NCI-H2081 (cell line): ENCODE measurements at places on chromosomes 4 and X.

DNA sequence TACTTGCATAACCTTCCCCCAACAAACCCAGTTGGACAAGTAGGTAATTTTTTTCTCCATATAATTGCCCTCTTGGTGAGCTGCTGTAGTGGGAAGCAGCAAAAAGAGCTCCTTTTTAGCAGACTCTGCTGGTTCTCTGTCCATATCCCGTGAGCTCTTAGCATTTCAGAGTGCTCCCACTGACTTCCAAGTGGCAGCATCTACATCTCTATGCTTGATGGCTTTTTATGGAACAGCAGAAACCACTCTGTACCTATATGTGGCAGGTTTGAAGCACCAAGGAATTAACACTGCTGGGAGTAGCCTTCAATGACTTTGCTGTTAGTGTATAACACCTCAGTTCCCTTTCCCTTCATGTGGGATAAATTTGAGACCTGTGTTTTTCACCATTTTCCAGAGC, 168.4 kb upstream of the NHS start:
- DNase-seq, result no peak

- DNase-seq, result no peak
Measured at GRCh38 chr4:22556495-22556894, 40.6 kb upstream of the ADGRA3 start.

GRCh38 chr4:68718447-68719074, 48.1 kb upstream of the UGT2B15 start:
- DNase-seq, result no peak

DNA sequence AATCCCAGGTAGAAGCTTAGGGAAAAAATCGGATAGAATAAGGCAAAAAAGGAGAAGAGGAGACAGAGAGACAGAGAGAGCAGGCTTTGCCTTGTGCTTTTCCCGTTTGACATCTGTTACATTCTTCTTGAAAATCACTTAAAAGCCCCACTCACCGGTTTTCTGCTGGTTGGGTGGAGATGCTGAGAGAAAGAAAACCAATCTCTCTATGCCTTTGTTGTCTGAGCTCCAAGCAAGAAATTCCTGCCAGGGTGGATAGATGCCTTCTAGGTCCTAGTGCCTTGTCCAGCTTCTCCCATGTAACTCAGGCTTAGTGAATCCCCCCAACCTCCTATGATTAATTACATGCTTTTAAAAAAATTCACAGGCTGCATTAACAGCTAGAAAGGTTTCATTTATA, at the start of gene DCX:
DCX (minus strand) TSS at position 210 of the 400 bp plus-strand sequence. CDS start 1,794 bp downstream, outside the sequence.
- DNase-seq, result peak; percentile 56

GRCh38 chrX:46545111-46546005, at the start of gene ZNF674:
TSS of gene ZNF674 (minus strand) at chrX:46545421. CDS start at chrX:46542087, 3,334 bp downstream.
- DNase-seq, result peak; percentile 93

DNA sequence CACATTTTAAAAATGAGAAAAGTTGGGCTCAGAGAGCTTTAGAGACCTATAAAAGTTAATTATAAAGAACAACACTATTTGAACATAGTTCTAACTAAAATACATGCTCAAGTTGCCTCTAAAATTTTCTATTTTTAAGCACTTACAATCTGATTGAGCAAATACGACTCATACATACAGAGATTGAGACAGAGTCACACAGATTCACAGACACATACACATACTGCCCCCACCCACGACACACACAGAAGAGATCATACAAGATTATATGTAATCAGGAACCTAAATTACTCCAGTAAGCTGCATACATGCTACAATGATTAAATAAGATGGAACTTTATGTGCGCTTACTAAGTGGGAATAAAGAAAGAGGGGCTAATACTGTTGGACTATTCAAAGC, 2.7 kb upstream of the ASB5 start:
- no peak for DNase-seq

GRCh38 chr4:176793060-176793605, 411 bp upstream of the VEGFC start:
- DNase-seq, result no peak

DNA sequence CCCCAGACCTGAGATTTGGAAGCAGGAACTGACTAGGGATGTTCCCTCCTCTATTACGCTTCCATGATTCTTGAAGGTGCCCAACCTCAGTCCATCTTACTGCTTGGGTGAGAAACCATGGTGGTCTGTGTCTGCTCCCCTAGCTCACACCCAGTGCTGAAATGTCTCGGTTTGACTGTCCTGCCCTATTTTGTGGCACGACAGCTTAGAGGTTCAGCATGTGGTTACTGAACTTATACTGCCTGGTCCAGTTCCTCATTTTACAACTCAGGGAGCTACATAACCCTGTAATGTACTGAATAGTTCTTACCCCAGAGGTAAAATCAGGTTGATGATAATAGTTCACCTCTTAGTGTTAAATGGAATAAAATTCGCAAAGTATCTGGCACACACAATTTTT, 203.1 kb downstream of the RBM46 start:
- no peak for DNase-seq

- DNase-seq, result no peak
Measured at GRCh38 chr4:147340111-147340510, 140.8 kb upstream of the EDNRA start.

- no peak for DNase-seq
Measured at GRCh38 chr4:171981185-171981584, 168.0 kb downstream of the GALNTL6 start.

DNA sequence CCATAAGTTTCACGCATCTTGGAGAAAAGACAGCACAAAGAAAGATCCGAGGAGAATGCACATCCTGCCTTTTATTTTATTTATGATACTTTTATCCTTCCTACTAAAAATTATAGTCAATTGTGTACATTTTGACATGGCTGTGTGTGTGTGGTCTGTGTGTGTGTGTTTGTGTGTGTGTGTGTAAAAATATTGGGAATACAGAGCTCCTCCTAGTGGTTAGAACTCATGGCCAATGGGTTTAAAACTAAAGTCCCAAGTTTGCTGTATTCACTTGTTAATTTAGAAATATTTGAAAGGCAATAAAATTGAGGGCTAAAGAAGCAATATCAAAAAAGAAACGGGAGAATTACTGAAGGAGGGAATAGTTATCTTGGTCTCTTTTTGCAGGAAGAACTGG, 47.5 kb downstream of the NKX6-1 start:
- no peak for DNase-seq

GRCh38 chr4:163915896-163916295, 421.4 kb downstream of the TMA16 start:
- DNase-seq, result no peak

- DNase-seq, result no peak
Measured at GRCh38 chrX:16855363-16856075, 14.6 kb downstream of the RBBP7 start.

DNA sequence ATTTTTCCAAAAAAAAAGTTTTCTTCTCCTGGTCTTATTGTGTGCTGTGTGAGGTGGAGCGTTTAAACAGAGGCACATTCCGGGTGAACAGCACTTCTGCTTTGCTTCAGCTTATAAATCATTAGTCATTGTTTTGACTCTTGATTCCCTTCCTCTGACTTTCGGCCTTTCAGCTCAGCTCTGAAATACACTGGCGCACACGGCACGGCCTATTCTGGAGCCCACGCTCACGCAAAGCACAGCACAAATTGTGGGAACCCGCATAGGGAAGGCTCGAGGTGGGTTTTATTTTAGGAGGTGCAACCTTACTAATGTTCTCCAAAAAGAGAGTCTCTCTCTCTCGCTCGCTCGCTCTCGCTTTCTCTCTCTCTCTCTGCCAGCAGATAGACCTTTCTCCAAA, 4.0 kb downstream of the POU3F4 start:
- no peak for DNase-seq

DNA sequence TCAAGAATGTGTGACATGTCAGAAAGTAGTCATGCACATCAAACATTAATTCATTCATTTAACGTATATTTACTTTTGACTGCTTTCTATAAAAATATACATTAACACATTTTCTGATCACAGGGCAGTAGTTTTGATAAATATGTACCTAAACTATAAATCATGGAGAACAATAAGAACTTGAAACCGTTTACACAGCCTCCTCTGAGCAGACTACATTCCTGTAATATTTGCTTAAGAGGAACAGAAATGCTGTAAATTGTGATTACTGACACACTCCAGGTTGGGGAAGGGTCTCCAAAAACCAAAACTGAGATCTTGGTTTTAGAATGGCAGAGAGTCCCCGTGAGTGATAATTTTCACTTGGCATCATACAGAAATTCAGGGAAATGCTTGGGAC, 120.7 kb upstream of the PPARGC1A start:
- no peak for DNase-seq

GRCh38 chrX:40062525-40063155, 35.1 kb downstream of the BCOR start:
- no peak for DNase-seq

DNA sequence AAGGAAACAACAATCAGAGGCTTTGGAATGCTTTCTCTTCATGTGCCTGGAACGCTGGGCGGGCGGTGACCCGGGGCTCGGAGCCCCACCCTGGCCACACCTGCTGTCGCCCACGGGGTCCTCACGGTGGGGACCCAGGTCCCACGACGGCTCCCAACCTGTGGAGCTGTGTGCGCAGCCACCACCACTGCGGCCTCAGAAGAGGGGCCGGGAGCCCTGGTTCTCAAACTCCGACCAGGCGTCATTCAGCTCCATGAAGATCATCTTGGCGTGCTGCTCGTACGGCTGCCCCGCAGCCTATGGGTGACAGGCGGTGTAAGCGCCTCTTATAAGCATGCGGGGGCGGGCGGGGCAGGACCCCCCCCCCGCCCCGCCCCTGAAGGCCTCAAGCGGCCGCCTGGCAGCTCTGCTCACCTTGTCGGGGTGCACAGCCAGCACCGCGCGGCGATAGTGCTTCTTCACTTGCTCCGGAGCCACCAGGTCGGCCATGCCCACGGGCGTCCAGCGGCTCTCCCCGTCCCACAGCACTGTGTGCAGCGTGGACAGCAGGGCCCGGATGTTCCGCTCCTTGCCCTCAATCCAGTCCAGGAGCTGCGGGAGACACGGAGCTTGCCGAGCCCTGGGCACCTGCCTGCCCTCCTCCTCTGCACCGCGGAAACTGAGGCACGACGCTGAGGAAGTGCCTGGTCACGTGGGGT, 23.7 kb upstream of the CPLX1 start:
- DNase-seq, result no peak

DNA sequence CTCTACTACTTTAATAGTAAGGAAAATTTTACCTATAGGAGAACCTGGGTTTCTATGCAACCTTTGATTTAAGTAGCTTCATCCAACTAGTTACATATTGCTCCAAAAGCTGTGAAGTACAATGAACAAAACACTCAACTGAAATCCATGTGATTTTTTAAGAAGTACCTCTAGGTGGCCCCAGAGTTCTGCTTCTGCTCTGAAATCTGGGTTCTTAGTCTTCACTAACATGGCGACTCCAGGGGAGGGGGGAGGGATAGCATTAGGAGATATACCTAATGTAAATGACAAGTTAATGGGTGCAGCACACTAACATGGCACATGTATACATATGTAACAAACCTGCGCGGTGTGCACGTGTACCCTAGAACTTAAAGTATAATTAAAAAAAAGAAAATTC, 73.4 kb upstream of the MAGEB2 start:
- DNase-seq, result peak; percentile 63

GRCh38 chrX:103153661-103154060, 60.7 kb upstream of the NXF3 start:
- no peak for DNase-seq

DNA sequence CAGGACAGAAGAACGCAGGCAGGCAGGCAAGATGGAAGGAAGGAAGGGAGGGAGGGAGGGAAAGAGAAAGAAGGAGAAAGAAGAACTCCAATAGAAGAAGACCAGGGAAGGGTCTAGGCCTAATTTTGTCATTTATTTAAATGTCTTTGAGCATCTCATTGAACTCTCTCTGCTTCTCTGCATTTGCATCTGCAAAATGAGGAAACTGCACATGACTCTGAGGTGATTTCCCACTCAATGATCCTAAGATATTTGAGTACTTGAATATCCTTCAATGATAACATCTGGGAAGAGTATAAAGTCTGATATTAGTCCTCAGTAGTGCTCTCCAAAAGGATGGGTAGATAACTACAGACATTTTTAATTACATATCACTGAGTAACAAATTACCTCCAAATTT, 33.1 kb upstream of the RBPJ start:
- no peak for DNase-seq

DNA sequence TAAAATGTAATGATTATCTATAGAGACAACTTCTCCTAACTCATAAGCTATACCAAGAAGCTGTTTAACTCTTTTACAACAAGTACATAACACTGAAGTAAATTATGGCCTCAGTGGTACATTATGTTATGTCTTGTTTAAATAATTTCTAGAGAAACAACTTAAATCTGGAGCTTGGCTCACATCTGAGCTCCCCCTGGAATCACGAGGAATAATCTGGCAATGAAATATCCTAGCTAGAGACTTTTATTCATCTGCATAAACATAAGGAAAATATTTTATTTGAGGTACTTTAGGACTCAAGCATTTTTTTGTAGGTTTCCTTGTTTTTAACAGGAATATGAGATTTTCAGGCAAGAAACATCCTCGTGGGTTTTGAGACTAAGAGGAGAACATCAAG, 354.7 kb upstream of the SLC7A11 start:
- DNase-seq, result no peak

GRCh38 chrX:37993837-37994619, 12.3 kb upstream of the SYTL5 start:
- DNase-seq, result peak; percentile 71

DNA sequence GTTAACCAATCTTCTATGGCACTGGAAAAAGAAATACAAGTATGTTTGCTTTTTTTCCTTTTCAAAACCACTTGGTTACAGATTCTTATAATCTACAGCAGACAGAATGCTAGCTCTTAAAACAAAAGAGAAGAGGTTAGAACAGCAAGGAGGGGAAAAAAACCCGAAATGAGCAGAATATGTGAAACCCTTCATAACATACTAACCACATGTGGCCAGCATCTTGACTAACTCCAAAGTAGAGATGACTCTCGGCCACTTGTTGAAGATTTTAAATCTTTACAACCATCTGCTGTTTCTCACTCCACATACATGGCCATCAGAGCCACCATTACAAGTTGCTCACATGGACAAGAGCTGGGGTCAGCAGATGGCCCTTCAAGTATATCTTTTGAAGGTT, 100.3 kb downstream of the PAPSS1 start:
- no peak for DNase-seq

- DNase-seq, result no peak
Measured at GRCh38 chr4:3756343-3757059, 9.7 kb upstream of the ADRA2C start.

GRCh38 chr4:183580849-183581248, 76.0 kb downstream of the ING2 start:
- DNase-seq, result no peak

- no peak for DNase-seq
Measured at GRCh38 chrX:38311743-38312142, 15.6 kb downstream of the RPGR start.

GRCh38 chr4:69874507-69874906, 14.6 kb upstream of the SULT1E1 start:
- no peak for DNase-seq

DNA sequence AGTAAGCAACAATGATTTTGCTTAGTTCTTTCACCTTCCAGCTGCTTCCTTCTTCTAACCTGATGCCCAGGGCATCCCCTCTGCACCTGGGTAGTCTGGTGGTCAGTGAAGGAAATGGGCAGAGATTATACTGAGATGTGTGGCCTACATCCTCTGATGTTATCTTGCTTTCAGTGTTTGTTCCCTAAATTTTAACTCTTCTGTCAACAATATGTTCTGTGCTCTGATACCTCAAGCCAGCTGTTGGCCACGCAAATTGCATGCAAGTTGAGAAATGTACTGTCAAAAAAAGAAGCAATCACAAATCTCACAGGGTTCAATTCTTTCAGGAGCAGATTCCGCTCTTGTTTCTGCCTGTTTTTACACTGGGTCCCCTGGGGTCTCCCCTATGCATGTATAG, 73.8 kb downstream of the FBXW7 start:
- no peak for DNase-seq

- DNase-seq, result no peak
Measured at GRCh38 chr4:77454858-77455257, 150.8 kb upstream of the CXCL13 start.

- DNase-seq, result no peak
Measured at GRCh38 chr4:106985830-106986229, 50.3 kb downstream of the DKK2 start.
